Muscle of arm (tissue), 14 donors: ENCODE measurements at places on chromosomes 13 and 19. TPM values are rescaled to one million over a fixed set of nuclear protein-coding genes. Genes with fewer than 3 reads are reported as not detected.

GRCh38 chr19:29372091-29372415 is 153.7 kb upstream of the VSTM2B start:
- no peak for DNase-seq

DNA sequence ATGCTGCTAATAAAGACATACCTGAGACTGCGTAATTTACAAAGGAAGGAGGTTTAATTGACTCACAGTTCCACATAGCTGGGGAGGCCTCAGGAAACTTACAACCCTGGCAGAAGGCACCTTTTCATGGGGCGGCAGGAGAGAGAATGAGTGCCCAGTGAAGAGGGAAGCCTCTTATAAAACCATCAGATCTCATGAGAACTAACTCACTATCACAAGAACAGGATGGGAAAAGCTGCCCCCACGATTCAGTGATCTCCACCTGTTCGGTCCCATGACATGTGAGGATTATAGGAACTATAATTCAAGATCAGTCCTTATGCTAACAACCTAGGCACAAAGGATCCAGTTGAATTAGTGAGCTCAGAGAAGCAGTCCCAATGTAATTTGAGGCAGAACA is 59.4 kb downstream of the GPC6 start:
- no peak for DNase-seq

DNA sequence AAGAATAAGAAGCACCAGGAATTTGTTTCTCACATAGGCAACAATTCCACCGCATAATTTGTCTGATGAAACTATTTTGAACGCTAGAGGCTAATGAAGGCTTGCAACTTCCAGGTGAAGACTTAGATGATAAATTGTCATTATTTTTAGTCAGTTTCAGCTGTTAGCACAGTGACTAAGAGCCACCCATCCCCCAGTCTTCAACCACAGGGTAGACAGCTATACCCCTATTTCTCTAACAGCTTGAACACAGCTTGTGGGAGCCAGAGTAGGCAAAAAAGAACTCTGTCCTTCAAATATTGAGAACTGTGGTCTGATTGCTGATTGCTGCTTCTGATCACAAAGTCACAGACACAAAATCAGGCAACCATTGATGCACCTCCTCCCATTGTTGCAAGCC is 1124.8 kb upstream of the PRR20A start:
- no peak for DNase-seq

Gene FNDC3A
- polyA plus RNA-seq = not detected

Gene SACS
- polyA plus RNA-seq = 54.2 TPM

DNA sequence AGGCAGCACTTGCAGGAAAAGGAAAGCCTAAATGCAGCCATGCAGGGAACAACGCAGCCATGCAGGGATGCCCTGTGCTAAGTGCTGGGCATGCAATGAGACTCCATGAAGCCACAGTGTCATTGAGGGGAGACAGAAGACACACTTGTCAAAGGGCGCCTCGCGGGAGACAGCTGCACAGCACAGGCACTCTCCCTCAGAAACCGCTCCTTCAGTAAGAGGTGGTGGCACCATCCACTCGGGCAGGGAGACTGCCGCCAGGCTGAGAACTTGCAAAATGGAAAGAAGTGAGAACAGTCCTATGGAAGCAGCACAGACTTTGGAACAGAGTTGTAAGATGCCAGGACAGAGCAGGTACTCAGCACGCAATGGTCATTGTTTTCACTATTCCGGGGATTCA is 51.1 kb downstream of the GGACT start:
- DNase-seq = no peak

GRCh38 chr19:16051254-16052025 is 24.9 kb upstream of the TPM4 start:
- DNase-seq = no peak

DNA sequence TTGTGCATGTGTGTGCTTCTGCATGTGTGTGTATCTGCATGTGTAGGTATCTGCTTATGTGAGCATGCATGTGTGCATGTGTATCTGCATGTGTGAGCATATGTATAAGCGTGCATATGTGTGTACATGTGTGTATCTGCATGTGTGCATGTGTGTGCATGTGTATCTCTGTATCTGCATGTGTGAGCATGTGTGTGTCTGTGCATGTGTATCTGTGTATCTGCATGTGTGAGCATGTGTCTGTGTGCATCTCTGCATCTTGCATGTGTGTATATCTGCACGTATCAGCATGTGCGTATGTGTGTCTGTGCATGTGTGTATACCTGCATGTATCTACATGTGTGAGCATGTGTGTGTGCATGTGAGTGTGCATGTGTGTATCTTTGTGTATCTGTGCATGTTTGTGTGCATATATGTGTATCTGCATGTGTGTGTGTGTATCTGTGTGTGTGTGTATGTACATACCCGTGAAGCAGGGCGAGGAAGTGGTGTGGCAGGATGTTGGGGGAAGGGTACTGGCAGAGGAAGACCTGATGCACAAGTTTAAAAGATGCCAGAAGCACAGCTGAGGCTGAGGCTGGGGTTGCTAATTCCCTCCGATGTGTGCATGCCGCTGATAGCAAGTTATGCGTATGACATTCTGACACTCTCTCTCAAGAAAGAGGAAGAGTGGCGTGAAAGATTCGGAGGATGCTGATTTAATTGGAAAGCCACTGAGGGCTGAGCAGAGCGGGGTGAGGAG is 64.2 kb downstream of the TEX29 start:
- DNase-seq = no peak

Gene SIAH3
- polyA plus RNA-seq = 0.21 TPM

- no peak for DNase-seq
Observed at GRCh38 chr19:6602729-6603114, 11.8 kb upstream of the CD70 start.

Gene LILRB5
- 5.5 TPM for polyA plus RNA-seq

- DNase-seq = peak; percentile 58
Observed at GRCh38 chr19:41226053-41226873, 7.2 kb downstream of the AXL start.

Gene NLRP4
- polyA plus RNA-seq = not detected
